ENCODE measurements at places on chromosomes 3 and 15. TPM values are rescaled to one million over a fixed set of nuclear protein-coding genes. Genes with fewer than 3 reads are reported as not detected.

- no peak overlapping the region for H3K27ac ChIP-seq
- H3K4me3 ChIP-seq = no peak overlapping the region
- H3K36me3 ChIP-seq = no peaks in the 10 kb centered on the region
- H3K27me3 ChIP-seq = no peaks in the 10 kb centered on the region
- no peaks in the 10 kb centered on the region for H3K4me1 ChIP-seq
Observed at GRCh38 chr15:41648097-41648496, 12.1 kb upstream of the MGA start.

- no peaks in the 10 kb centered on the region for H3K4me1 ChIP-seq
- H3K27ac ChIP-seq = no peak overlapping the region
- no peak overlapping the region for H3K4me3 ChIP-seq
- H3K27me3 ChIP-seq = no peaks in the 10 kb centered on the region
- no peaks in the 10 kb centered on the region for H3K36me3 ChIP-seq
Observed at GRCh38 chr3:88038566-88038965, 20.2 kb downstream of the CGGBP1 start.

DNA sequence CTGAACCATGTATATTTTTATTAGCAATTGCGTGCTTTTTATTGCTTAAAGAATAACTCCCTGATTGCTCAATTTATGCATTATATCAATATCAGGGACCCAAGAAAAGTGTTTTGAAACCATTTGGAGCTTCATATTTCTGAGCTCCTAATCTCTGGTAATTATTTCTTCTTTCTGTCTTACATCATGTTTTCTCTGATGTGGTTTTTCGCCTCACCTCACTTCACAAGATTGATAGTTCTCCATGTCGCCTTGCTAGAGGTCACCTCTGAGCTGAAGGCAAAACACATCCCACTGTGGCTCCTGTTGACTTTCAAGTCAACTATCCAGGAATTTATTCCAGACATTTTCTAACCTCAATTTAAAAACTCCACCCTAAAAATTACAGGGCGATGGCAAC lies 837.4 kb downstream of the CADM2 start:
- H3K4me3 ChIP-seq = no peak overlapping the region
- H3K36me3 ChIP-seq = no peaks in the 10 kb centered on the region
- H3K27ac ChIP-seq = no peak overlapping the region
- no peaks in the 10 kb centered on the region for H3K4me1 ChIP-seq
- DNase-seq = no peak

VIPR1 gene
- 114 TPM for polyA plus RNA-seq

DNA sequence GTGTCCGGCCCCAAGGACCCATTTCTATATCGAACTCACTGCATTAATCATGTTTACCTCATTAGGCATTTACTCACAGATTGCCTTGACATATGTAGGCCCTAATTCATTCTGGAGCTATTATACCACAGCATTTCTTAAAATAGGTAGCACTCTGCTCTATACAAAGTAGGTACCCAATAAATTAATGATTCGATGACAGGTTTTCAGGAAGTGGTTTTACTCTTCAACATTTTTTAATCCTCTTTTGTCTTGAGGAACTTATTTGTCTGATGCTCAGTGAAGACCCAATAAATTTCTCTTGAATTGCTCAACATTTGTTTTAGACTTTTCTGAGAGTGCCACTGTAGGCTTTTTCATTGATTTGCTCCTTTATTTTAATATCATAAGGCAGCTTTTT lies 12.1 kb downstream of the TGFBR2 start:
- DNase-seq = no peak
- peaks cover 5% of the 10 kb centered on the region for H3K4me1 ChIP-seq

DNA sequence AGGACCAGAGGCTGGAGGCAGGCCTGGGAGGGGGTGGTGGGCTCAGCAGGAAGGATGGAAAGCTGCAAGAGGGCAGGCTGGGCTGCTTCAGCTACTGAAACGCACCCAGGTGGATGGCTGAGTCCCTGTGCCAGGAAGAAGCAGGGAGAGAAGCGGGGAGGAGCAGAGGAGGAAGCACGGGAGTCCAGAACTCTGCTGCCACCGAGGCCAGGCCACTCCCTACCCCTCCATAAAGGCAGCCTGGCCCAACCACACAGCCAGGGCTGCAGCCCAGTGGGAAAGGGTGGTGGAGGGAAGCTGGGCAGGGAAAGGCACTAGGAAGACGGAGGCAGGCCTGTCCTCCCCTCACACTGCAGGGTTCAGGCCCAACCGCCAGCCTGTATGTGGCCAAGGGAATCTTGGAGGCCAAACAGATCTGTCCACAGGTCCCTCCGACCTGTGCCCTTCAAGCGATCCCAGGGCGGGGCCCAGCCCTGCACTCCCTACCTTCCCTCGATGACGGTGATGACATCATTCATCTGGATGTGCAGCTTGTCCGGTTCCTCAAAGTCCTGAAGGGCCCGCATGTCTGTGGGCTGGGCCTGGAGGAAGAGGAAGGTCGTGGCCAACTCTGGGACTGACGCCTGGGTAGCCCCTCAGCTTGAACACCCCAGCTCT lies 30.5 kb downstream of the TNK2 start:
- H3K36me3 ChIP-seq = no peaks in the 10 kb centered on the region
- peak; percentile 40 for DNase-seq
- H3K27me3 ChIP-seq = no peaks in the 10 kb centered on the region
- peaks cover 17% of the 10 kb centered on the region for H3K4me1 ChIP-seq

CLN6 gene
- polyA plus RNA-seq = 62.4 TPM

DNA sequence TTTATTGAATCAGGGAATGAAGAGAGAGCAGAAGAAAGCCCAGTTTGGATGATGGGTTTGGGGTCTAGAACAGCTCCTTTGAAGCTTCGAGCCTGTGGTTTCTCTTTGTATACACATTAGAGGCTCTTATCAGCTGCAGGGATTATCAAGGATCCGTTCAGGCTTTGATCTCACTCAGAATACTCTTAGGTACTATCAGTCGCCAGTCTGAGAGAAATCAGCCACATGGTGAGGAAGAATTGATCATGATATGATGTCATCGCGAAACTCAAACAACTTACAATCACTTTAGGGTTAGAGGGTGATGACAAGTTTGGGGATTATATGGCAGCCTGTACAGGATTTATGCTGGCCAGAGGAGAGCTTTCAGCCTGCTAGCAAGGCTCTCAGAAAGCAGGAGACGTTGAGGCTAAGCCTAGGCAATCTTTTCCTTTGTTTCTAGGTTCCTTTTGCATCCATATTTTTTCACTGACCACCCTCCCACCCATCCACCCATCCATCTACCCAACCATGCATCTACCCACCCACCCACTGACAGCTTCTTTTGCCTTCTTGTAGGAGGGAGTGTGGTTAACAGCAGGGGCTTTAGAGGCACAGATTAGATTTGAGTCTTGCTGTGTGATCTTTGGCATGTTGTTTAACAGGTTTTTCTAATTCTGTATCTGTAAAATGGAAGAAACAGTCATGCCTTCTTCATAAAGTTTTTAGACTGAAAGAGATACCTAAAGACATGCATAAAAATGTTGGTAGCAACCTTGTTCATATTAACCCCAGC lies 330.4 kb upstream of the LRRFIP2 start:
- no peaks in the 10 kb centered on the region for H3K27me3 ChIP-seq
- no peak overlapping the region for H3K4me3 ChIP-seq
- no peaks in the 10 kb centered on the region for H3K36me3 ChIP-seq

- H3K27me3 ChIP-seq = peaks cover 23% of the 10 kb centered on the region
- H3K4me3 ChIP-seq = no peak overlapping the region
- no peak for DNase-seq
- no peaks in the 10 kb centered on the region for H3K36me3 ChIP-seq
- no peak overlapping the region for H3K27ac ChIP-seq
Observed at GRCh38 chr15:66039117-66039871, 170.0 kb downstream of the RAB11A start.

All from small intestine (tissue), 16 donors.